ENCODE measurements at places on chromosomes 6 and 20.

DNA sequence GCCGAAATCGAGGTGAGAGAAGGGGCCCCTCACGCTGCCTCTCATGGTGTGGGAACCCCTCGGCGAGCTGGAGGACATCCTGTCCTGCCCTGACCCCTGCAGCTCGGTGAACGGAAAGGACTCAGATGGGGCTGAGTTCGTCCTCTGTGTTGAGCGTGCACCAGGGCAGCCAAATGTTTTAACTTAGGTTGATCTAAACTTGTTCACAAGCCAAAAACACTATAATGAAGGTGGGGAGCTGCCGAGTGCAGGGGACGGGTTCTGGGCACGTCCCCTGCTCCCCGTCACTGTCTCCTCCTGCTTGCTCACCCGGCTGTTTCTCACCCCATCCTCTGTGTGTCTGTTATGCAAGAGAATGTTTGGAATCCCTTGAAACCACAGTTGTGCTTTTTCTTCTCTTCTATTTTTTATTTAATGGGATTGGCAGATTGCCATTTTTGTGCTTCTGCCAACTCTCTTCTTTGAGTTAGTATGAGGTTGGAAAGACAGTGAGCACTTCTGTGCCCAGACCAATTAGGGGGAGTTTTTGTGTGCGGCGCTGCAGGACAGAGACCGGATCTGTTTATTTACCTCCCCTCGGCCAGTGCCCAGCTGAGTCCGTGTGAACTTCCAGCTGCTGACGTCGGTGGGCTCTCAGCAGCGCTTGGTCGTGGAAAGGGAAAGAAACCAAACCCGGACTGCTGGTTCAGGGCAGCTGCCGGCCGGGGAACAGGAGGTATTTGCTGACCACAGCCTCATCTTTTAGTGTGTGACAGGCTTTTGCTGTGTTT, 158.1 kb downstream of the DTNBP1 start:
- no peak for DNase-seq

DNA sequence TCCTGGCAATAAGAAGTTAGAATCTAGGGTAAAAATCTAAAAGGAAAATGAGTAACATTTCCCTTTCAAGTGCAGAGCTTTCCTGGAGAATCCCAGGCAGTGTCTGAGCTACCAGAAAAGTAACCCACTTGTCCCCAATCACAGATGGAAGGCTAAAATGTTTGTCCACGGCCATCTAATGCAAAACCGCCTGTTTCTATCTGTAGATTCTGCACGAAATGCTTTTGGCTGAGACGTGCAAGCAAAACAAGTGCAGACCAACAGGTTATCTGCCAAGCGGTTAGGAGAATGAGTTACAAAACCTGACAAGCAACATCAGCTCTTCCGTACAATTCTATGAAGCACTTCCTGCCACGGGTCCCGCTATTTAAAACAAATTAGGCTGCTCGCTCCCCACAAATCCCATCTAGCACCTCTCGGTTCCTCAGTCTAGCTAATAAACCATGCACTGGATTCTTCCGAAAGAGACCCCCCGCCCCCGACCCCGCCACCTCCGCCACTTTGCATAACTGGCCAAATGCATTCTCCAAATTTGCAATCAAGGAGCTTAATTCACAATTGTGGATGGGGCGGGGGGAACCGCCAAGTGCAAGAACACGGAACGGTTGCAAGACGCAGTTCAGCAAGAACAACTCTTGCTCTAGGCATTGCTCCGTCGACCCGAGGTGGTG, 1.4 kb downstream of the ELOVL5 start:
- no peak for DNase-seq

- DNase-seq, result no peak
These were observed 125.7 kb upstream of the BTBD3 start for GRCh38 chr20:11791835-11792567.

DNA sequence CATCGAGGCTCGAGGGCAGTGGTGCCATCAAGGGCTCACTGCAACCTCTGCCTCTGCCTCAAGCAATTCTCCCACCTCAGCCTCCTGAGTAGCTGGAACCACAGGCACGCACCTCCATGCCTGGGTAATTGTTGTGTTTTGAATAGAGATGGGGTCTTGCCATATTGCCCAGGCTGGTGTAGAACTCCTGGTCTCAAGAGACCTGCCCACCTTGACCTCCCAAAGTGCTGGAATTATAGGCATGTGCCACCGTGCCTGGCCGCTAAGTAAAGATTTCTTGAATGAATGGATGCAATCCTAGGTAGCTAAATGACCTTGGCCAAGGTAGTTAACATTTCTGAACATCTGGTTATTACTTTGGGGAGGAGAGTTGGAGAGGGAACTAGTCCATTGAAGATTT, 7.4 kb downstream of the SCAF8 start:
- DNase-seq, result no peak

DNA sequence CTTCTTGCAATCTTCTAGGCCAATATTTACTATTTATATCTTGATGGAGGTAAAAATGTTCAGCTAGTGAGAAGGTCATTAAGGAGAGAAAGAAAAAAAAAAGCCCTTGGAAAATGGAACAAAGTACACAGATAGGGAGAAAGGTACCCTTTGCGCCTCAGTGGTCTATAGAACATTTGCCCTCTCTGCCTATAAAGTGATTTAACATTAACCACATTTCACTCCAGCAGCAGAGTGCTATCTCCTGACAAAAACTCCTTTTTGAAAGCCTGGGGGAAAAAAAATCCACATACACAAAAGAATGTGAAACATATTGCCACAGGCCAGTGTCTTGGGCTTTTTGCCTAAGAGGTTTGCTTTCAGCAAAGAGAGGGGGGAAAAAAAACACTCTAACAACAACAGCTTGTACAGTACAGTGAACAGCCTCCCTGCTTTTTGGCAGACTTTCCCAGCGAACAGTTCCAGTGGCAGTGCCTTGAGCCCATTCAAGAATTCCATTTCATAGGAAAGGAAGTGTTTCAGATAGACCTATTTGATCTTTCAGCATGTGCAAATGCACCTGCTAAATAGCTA, 695 bp downstream of the ARHGAP18 start:
- DNase-seq, result no peak

- DNase-seq, result no peak
These were observed 370.2 kb downstream of the UTRN start for GRCh38 chr6:144655376-144655775.

GRCh38 chr6:7546896-7547295, 5.4 kb downstream of the DSP start:
- DNase-seq, result no peak

DNA sequence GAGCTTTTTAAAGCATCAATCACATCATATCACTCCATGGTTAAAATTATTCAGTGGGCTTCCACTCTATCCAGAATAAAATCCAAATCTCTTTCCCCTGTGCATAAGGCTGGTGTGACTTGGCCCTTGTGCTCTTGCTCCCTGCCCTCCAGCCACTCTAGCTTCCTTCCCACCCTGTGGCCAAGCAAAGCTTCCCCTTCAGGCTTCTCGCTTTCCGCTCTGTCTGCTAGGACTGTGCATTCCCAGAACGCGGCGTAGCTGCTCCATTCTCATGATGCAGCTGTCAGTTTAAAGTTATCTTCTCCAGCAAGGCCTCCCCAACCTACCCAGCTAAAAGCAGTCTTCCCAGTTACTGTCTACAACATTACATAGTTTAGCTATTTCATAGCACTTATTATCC, 19.4 kb upstream of the KCNK16 start:
- no peak for DNase-seq

GRCh38 chr6:33633462-33634158, 12.5 kb downstream of the ITPR3 start:
- DNase-seq, result peak; percentile 49

- DNase-seq, result no peak
These were observed 55.7 kb downstream of the LYRM4 start for GRCh38 chr6:5205035-5205507.

GRCh38 chr6:12359036-12359435, 68.9 kb downstream of the EDN1 start:
- no peak for DNase-seq

GRCh38 chr20:34579979-34580940, 21.7 kb downstream of the MAP1LC3A start:
- DNase-seq, result no peak

DNA sequence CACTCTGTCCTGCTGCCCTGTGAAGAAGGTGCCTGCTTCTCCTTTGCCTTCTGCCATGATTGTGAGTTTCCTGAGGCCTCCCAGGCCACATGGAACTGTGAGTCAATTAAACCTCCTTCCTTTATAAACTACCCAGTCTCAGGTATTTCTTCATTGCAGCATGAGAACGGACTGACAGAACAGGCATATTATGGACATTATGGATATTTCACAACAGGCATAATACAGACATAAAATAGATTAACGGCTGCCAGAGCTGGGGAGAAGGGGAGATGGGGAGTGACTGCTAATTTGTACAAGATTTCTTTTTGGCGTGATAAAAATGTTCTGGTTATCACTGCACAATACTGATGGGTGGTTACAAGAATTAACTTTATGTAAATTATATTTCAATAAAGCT, 29.4 kb downstream of the TRPC4AP start:
- DNase-seq, result no peak

DNA sequence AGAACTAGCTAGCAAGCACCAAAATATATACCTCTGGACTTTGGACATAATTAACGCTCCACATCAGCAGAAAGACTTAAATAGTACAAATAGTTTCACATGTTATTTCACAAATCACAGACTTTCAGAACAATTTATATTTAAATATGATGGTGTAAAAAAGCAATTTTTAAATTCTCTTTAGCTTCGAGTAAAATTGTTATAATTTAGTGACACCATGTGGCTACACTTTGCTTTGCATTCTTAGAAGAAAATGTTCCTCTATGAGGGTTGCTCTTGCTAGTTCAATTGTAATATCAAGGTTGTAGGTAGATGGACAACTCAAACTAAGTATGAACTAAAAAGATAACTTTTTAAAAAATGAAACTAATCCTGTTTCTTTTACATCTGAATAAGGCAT, 69.0 kb downstream of the BTBD9 start:
- DNase-seq, result no peak

DNA sequence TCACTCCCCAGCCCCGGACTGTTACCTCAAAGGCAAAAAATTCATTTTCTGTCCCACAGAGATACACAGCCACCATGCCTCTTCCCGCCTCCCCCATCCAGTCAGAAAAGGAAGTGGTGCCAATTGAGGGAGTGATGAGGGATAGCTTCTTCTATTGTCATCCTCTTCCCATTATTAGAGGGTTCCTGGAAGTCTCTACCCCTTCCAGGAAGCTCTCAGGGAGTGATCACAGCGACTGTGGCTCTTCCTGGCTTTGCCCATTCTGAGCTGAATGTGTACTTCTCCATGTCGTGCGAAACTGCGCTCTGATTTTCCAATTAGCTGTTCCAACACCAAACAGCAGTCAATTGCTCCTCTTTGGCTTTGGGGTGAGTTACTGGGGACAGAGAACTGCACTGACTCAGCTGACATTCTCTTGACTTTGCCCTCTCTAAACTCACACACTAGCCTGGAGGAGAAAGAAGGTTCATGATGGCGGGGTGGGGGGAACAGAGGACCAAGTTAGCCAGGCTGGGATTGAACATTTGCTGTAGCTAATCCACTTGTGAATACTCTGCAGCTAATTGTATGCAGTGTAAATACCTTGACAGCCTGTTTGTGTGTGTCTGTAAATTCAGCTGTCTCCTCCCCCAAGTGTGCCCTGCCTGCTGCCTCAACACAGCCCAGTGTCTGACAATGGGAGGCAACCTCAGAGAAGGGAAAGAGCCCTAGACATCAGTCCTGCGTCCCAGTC, 2.4 kb upstream of the MDGA1 start:
- DNase-seq, result no peak

DNA sequence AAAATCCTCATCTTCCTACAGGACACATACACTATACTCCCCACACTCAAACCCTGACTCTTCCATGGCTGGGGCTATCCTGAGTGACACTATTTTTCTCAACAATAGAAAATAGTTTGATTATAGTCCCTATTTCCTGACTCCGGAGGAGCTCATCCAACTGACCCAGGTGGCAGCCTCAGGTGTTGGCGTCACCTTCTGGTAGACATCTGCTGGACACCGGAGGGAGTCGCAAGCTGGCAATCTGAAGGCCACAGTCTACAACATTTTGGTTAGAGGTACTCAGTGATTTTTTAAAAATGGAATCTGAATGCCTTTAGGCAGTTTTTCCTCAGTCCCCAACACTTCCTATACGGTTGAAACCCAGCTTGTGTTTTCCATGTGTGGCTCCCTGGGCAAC, 32.2 kb upstream of the OCSTAMP start:
- DNase-seq, result no peak

- no peak for DNase-seq
These were observed 68.8 kb downstream of the JAG1 start for GRCh38 chr20:10604865-10605440.

- DNase-seq, result no peak
These were observed 27.4 kb downstream of the TRPC4AP start for GRCh38 chr20:35065181-35065580.

- no peak for DNase-seq
These were observed 389.7 kb upstream of the EYS start for GRCh38 chr6:66096679-66097078.

DNA sequence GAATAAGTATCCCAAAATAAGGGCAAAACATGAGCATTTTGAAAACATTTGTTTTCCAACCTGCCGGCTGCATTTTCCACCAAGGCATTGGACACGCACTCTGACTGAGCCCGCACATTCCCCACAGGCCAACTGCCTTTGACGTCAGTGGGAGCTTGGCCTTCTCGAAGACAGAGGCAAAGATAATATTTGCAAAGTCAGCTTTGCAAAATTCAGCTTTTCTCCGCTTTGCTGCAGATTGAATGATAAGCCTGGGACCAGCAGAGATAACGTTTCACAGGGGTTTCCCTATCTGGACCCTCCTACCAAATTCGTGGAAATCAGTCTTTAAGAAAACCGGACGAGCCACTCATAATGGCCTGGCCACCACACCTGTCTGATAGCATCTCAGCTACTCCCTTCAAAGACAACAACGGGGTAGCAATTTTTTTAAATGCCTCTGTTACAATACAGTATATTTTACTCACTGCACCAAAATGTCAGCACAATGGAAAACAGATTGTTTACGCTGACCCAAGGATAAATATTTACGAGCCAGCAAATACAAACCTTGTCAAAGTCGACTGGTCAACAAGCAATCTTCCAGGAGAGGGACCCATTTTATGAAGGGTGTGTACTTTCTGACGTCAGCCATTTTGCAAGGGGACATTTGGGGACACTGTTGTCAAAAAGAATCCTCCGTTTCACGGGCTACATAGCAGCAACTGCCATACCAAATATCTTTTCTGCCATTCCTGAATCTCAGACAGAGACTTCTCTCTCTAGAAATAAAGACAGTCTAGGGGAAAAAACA, 100.5 kb downstream of the TFAP2A start:
- DNase-seq, result no peak

DNA sequence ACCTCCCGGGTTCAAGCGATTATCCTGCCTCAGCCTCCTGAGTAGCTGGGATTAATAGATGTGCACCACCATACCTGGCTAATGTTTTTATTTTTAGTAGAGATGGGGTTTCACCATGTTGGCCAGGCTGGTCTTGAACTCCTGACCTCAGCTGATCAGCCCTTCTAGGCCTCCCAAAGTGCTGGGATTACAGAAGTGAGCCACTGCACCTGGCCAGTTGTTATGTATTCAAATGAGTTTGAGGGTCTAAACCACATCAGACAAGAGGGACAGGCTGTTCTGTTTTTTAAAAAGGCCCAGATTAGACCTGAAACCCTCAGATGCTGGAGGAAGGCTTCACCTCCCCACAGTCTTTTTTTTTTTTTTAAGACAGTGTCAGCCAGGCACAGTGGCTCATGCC, 4.1 kb upstream of the SPAG4 start:
- DNase-seq, result no peak

- DNase-seq, result no peak
These were observed 193.2 kb upstream of the VGLL2 start for GRCh38 chr6:117072134-117072533.

- DNase-seq, result no peak
These were observed 24.6 kb downstream of the KDM1B start for GRCh38 chr6:18179770-18180356.
